ENCODE measurements at places on chromosomes 11 and 22. TPM values are rescaled to one million over a fixed set of nuclear protein-coding genes. Genes with fewer than 3 reads are reported as not detected.

DNA sequence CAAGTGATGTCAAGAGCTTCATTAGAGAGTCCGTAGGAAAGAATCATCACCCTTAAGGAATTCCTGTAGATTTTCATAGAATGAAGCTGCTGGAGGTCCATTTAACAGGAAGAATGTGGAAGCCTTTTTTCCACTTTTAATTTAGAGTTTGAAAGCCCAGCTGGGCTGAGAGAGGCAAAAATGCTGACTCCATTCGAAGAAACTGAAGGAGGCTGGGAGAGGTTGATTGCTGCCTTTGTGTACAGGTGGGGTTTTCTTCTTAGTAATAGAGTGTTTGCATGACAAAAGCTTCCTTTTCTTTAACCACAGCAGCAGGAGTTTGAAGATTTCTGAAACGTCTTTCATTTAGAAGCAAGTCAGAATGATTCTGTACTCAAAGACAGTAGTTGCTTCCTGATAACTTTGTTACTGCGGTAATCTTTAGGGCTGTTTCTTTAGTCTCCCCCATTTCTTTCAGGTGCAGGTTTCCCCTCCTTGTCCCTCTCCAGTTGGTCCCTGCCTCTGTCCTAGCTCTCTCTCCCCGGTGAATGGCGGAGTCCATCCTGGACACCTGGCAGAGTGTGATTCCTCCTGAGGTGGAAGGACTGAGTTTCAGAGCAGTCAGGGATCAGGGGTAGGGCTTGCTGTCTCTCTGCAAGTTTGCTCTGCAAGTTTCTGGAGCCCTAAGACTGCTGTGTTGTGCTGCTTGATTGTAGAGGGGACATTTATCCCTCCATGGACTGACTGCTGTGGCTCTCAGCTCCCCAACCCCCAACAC, 166.2 kb downstream of the LDLRAD3 start:
- DNase-seq, result no peak

Gene DCHS1
- 25.1 TPM for total RNA-seq

Gene B3GAT1
- total RNA-seq, result 0.20 TPM

Gene OR2D2
- total RNA-seq, result not detected

- DNase-seq, result no peak
Observed at GRCh38 chr11:69588270-69588669, 52.7 kb upstream of the CCND1 start.

DNA sequence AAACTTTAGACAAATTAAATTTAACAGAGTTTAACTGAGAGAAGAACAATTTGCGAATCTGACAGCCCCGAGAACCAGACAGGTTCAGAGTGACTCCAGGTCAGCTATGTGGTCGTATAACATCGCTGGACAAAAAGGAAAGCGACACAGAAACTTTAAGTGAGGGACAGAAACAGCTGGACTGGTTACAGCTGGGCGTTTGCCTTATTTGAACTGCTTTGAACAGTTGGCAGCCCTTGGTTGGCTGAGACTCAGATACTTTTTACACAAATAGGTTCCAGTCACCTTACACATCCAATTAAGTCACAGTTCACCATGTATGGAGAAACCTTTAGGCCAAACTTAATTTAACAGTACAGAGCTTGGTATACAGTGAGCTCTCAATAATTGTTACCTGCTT, 436.9 kb downstream of the GUCY1A2 start:
- no peak for DNase-seq

GRCh38 chr22:40397396-40397795, 27.0 kb downstream of the SGSM3 start:
- DNase-seq, result no peak

GRCh38 chr11:8056810-8057463, 24.1 kb upstream of the TUB start:
- peak; percentile 79 for DNase-seq

- DNase-seq, result peak; percentile 59
Observed at GRCh38 chr22:50030297-50031188, 18.0 kb upstream of the IL17REL start.

Gene SCO2
- 1.3 TPM for total RNA-seq

Gene RAPSN
- 0.35 TPM for total RNA-seq

GRCh38 chr11:59957094-59957493, 6.7 kb upstream of the OOSP4A start:
- no peak for DNase-seq

Gene APOBEC3G
- 7.7 TPM for total RNA-seq

DNA sequence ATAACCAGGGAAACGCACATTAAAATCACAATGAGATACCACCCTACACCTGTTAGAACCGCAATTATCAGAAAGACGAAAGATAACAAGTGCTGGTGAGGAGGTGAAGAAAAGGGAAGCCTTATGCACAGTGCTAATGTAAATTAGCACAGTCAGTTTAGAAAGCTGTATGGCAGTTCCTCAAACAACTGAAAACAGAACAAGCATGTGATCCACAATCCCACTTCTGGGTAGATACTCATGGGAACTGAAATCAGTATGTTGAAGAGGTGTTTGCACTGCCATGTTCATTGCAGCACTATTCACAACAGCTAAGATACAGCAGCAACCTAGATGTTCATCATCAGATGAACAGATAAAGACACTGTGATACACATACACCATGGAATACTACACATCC, 75.0 kb upstream of the CCND1 start:
- no peak for DNase-seq

DNA sequence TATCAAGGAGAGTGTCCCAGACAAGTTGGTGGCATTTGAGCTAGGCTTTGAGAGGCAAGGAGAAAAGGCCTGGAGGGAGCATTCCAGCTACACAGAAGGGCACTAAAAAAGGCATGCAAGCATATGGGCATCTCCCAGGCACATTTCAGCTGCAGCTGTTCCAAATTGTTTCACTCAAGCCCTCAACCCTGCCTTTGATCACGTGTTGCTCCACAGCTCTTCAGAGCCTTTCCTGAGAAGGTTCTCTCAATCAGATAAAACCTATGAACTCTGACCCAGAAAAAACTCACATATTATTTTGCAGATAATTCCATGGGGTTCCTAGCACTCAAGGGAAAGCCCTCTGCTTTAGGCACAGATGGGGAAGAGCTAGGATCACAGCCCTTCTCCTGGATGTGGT, 24.4 kb upstream of the HSPA8 start:
- DNase-seq, result no peak

- no peak for DNase-seq
Observed at GRCh38 chr11:77442394-77443053, 31.4 kb downstream of the PAK1 start.

DNA sequence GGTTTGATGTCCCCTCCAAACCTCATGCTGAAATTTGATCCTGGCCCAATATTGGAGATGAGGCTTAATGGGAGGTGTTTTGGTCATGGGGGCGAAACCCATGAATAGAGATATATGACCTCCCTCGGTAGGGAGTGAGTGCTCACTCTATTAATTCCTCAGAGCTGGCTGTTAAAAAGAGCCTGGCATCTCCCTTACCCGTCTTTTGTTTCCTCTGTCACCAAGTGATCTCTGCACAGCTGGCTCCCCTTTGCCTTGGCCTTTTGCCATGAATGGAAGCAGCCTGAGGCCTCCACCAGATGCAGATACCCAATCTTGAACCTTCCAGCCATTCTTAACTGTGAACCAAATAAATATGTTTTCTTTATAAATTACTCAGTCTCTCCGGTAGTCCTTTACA, 4.5 kb upstream of the CCDC81 start:
- no peak for DNase-seq

GRCh38 chr22:50482107-50483074, 1.0 kb downstream of the ADM2 start:
- no peak for DNase-seq

- peak; percentile 34 for DNase-seq
Observed at GRCh38 chr11:94545264-94546161, 1.8 kb downstream of the FUT4 start.

DNA sequence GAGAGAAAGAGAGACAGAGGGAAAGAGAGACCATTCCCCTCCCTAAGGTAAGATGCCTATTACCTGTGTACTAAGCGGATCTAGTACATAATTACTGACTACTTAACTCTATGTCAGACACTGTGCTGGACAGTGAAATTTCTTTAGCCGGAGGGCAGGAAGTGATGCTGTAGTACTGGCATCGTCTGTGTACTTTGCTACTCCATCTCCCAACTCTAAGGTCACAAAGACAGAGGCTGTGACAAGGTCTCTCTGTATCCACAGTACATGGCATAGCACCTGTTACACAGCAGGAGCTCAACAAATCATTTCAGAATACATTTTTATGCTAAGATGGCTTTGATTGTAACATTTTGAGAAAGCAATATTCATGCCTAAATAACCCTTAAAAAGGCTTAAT, 9.0 kb downstream of the BLID start:
- DNase-seq, result no peak

Gene OR4D5
- not detected for total RNA-seq

DNA sequence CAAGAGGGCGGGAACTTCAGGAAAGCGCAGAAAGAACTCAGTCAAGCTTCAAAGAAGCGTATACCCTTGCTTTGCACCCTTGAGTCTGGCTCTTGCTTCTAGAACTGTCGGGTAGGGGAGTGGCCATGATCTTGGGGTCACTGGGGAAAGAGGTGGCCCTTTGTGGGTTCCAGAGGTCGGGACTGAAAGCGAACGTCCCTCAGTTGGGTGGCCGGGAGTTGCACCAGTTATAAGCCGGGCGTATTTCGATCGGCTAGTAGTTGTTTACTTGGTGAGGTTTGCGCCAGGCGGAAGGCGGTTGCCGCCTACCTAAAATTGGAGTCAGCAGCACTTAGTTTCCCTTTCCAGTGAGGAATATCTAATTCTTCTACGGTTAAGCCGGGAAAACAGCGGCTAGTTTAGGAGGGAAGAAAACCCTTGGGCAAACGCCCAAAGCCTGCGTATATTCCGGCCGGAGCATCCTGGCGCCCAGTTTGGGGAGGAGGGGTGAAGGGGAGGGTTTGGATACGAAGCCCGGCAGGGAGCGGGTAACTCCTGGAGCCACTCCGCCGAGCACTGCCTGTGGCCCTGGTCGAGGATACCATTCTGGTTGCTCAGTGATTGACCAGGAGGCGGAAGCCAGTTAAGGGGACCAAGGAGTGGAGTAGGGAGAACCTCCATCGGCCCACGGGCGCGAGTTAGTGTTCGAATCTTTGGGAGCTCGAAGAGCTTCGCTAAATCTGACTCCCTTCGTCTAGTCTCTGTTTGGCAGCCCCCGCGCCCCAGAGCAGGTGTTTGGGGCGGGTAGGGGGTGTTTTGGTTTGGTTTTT, 807 bp upstream of the WT1 start:
- no peak for DNase-seq

Gene CTSW
- total RNA-seq, result 2.7 TPM

Gene SCN3B
- total RNA-seq, result 0.75 TPM

- DNase-seq, result no peak
Observed at GRCh38 chr11:69241075-69241740, 52.7 kb upstream of the MYEOV start.

GRCh38 chr11:131495423-131495822, 125.0 kb downstream of the NTM start:
- peak; percentile 91 for DNase-seq

- DNase-seq, result peak; percentile 70
Observed at GRCh38 chr11:117828611-117829368, 4.2 kb upstream of the FXYD2 start.

Gene OR51E2
- total RNA-seq, result 0.63 TPM

DNA sequence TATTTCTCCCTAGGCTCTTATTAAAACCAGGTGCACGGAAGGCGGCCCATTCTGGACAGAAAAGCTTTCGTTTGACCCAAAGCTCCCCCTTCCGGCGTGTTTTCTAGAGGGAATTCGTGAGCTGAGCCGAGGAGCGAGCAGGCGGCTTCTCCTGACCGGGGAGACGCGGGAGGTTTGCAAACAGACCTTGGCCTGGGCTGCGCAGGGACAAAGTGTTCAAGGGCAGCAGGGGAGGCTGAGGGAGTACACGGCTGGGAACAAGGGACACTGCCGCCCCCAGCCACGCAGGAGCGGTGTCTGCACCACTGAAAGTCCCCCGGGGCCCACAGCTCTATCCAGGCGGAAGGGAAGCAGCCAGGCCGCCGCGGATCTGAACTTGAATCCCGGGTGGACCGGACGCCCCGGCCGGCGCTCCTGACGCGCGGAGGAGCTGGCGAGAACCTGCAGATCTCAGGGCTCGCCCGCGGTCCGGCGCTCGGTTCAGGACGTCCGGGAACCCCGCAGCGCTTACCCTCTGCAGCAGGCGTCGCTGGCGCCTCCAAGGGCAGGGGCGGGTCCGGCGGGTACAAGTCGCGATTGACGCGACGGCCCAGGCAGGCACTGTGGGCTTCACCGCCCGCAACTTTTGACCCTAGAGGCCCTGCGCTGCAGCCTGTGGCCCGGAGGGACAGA, 101.9 kb downstream of the WT1 start:
- peak; percentile 60 for DNase-seq

DNA sequence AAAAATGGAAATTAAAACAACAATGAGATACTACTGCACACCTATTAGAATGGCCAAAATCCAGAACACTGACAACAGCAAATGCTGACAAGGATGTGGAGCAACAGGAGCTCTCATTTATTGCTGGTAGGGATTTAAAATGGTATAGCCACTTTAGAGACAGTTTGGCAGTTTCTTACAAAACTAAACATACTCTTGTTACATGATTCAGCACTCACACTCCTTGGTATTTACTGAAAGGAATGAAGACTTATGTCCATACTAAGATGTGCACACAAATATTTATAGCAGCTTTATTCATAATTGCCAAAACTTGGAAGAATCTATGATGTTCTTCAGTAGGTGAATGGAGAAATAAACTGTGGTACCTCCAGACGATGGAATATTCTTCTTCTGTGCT, 40.8 kb downstream of the PGM2L1 start:
- no peak for DNase-seq

GRCh38 chr11:62603776-62604299, 2.2 kb upstream of the MTA2 start:
- no peak for DNase-seq

DNA sequence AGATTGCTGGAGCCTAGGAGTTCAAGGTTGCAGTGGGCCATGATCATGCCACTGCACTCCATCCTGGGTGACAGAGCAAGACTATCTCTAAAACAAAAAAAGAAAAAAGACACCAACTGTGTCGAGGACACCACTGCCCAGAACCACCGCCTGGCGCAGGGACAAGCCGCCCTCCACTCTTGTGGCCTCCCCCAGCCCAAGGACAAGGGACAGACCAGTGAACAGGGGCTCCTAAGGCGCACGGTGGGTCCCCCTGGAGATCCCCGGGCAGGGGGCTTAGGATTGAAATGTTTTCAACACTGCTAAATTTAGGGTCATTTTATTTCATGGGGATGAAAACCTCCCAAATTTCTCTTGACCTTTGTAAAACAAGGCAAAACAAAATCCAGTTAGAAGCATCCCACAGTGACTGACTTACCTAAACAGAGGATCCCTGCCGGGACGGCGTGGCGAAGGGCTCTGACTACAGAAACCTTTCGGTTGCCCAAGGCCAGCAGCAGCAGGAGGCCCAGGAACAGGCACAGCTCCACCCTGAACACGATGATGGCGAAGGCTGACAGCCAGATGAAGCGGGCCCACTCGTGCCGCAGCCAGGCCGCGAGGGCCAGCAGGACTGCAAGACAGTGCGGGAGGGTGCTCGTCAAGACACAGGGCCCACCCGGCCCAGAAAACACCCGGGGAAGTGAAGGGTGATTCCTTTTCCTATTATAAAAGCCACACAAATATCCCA, 8.6 kb downstream of the ALG12 start:
- no peak for DNase-seq

Gene CDC45
- total RNA-seq, result 1.6 TPM

- DNase-seq, result no peak
Observed at GRCh38 chr11:61957021-61957770, 7.0 kb downstream of the BEST1 start.

Measured in mucosa of gallbladder (tissue), 1 donor.